Calu3 (cell line): ENCODE measurements at places on chromosomes 4 and X. TPM values are rescaled to one million over a fixed set of nuclear protein-coding genes. Genes with fewer than 3 reads are reported as not detected.

KLHL4 gene
- not detected in 2 replicates for total RNA-seq

SMIM43 gene
- not detected in 2 replicates for total RNA-seq

GABRE gene
- 60.5 and 71.9 TPM in 2 replicates for total RNA-seq

TMEM255A gene
- not detected in 2 replicates for total RNA-seq

RNF212 gene
- total RNA-seq: not detected in 2 replicates

NDNF gene
- 0.29 and 0.66 TPM in 2 replicates for total RNA-seq

SMR3B gene
- not detected in 2 replicates for total RNA-seq

MAGEA2 gene
- total RNA-seq: not detected in 2 replicates

SORBS2 gene
- total RNA-seq: 37.2 and 52.8 TPM in 2 replicates

CPLX1 gene
- total RNA-seq: 0.42 and 0.93 TPM in 2 replicates

DNA sequence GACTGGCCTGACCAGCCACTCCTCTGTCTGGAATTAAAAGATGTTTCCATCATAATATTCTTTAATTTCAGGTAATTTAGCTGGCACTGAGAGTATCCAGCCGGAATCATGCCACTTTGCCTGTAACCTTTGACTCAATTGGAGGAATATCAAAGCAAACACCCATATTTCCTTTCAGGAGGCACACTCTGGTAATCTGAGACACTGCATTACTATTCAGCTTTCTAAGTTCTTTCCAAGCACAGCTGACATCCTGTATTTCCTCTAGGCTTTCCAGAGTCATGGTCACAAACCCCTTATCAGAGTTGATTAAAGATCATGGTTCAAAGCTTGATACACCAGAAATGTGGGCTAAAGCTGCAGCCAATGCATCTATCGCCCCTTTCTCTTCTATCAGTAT lies 29.3 kb downstream of the INTS12 start:
- H3K4me3 ChIP-seq: no peak overlapping the region
- no peak overlapping the region for H3K27ac ChIP-seq
- H3K27me3 ChIP-seq: no peaks in the 10 kb centered on the region

DNA sequence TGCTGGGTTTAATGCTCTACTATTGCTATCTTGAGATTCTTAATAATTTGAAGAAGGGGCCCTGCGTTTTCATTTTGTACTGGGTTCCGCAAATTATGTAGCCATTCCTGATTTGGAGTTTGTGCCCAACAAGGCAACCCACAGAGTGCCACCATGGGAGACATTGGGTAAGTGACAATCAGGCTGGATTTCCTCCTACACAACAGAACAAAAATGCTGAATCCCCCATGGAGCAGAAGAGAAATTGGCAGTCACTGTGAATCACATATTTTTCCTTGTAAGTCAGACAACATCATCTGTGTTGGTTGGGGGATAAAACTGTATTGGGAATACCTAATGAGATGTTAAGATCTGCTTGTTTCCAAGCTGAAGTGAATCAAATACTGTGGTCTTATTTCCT lies 80.9 kb downstream of the CNGA2 start:
- no peak for DNase-seq
- no peaks in the 10 kb centered on the region for H3K27me3 ChIP-seq
- no peaks in the 10 kb centered on the region for H3K4me1 ChIP-seq
- no peak overlapping the region for H3K4me3 ChIP-seq
- H3K27ac ChIP-seq: no peak overlapping the region

- H3K4me1 ChIP-seq: no peaks in the 10 kb centered on the region
- H3K36me3 ChIP-seq: no peaks in the 10 kb centered on the region
- H3K27ac ChIP-seq: no peak overlapping the region
- H3K27me3 ChIP-seq: no peaks in the 10 kb centered on the region
Measured at GRCh38 chrX:10108288-10108687, 48.5 kb upstream of the CLCN4 start.

DNA sequence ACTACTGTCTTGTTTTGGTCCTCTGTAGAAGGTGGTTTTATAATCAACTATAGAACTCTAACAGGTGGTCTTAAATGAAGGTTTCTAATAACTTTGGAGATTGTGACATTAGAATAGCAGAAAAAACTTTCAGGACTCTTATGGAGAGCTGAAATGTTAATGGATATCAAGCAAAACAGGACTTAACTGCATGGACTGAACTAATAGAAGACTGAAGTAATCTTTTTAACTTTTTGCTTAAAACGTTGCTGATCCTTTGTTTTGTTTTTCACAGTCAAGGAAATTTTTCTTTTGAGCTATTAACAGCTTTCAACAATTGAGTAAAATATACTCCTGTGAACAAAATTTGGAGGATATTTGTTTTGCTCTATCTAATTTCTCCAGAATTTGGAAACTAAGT lies 17.2 kb downstream of the NXT2 start:
- no peak for DNase-seq
- no peaks in the 10 kb centered on the region for H3K36me3 ChIP-seq
- peaks cover 9% of the 10 kb centered on the region for H3K27me3 ChIP-seq
- no peak overlapping the region for H3K4me3 ChIP-seq
- H3K4me1 ChIP-seq: no peaks in the 10 kb centered on the region

GRCh38 chrX:446245-446644 lies 59.5 kb upstream of the PPP2R3B start:
- H3K36me3 ChIP-seq: no peaks in the 10 kb centered on the region
- no peaks in the 10 kb centered on the region for H3K4me1 ChIP-seq
- no peak overlapping the region for H3K4me3 ChIP-seq
- peaks cover 19% of the 10 kb centered on the region for H3K27me3 ChIP-seq
- no peak overlapping the region for H3K27ac ChIP-seq
- DNase-seq: no peak

DNA sequence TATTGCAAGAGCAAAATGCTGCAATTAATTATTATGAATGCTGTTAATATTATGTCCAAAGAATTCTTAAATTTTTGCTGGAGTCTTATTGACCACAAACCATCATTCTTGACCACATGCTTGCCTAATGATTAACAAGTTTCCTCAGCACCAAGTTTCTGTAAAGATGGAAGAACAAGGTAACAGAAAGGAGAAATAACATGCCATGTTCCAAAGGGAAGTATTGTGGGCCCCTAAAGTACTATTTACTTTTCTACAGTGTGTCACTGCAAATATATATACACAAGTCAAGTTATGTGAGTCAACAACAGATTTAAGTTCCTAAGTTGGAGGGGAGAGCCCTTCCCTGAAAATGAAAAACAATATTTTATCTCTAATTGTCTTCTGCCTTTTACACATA lies 20.6 kb downstream of the FAM47E start:
- peaks cover 12% of the 10 kb centered on the region for H3K4me1 ChIP-seq
- H3K27ac ChIP-seq: no peak overlapping the region
- DNase-seq: no peak
- no peak overlapping the region for H3K4me3 ChIP-seq
- no peaks in the 10 kb centered on the region for H3K27me3 ChIP-seq

GRCh38 chr4:38313175-38313574 lies 350.8 kb upstream of the KLF3 start:
- peak overlapping the region; percentile 4 for H3K4me3 ChIP-seq
- no peaks in the 10 kb centered on the region for H3K27me3 ChIP-seq
- peak overlapping the region; percentile 92 for H3K27ac ChIP-seq
- peak; percentile 49 for DNase-seq
- peaks cover 72% of the 10 kb centered on the region for H3K4me1 ChIP-seq
- peaks cover 19% of the 10 kb centered on the region for H3K36me3 ChIP-seq

- no peaks in the 10 kb centered on the region for H3K36me3 ChIP-seq
- DNase-seq: no peak
- H3K4me3 ChIP-seq: no peak overlapping the region
Measured at GRCh38 chr4:78922207-78922606, 17.0 kb downstream of the PAQR3 start.

GRCh38 chr4:143397887-143398286 lies 61.2 kb downstream of the GAB1 start:
- peaks cover 10% of the 10 kb centered on the region for H3K4me1 ChIP-seq
- no peak overlapping the region for H3K4me3 ChIP-seq
- no peak overlapping the region for H3K27ac ChIP-seq
- H3K27me3 ChIP-seq: no peaks in the 10 kb centered on the region
- no peaks in the 10 kb centered on the region for H3K36me3 ChIP-seq

DNA sequence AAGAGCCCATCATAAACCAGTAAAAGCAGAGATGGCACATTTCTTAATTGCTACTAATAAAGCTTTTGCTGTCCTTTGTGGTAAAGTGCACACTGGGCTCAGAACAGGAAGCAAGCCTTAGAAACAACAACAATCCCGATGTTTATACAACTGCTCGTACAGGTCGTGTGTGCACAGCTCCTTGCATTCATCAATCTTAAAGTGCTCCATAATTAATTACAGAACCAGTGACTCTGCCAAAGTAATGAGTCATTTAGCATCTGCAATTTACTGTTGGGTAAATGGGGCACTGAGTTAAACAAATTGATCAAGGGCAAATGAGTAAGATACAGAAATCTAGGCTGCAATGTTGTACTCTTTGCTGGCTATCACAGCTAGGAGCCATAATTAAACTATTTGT lies 61.3 kb upstream of the TXK start:
- H3K27ac ChIP-seq: no peak overlapping the region
- H3K4me1 ChIP-seq: no peaks in the 10 kb centered on the region
- H3K36me3 ChIP-seq: no peaks in the 10 kb centered on the region
- no peak overlapping the region for H3K4me3 ChIP-seq
- no peak for DNase-seq
- no peaks in the 10 kb centered on the region for H3K27me3 ChIP-seq

- H3K4me3 ChIP-seq: no peak overlapping the region
- DNase-seq: no peak
- H3K36me3 ChIP-seq: no peaks in the 10 kb centered on the region
- no peak overlapping the region for H3K27ac ChIP-seq
Measured at GRCh38 chr4:75308049-75308448, 206.2 kb downstream of the RCHY1 start.

GRCh38 chr4:137949746-137950145 lies 292.4 kb downstream of the SLC7A11 start:
- no peaks in the 10 kb centered on the region for H3K36me3 ChIP-seq
- no peaks in the 10 kb centered on the region for H3K4me1 ChIP-seq
- no peak overlapping the region for H3K4me3 ChIP-seq
- DNase-seq: no peak
- no peak overlapping the region for H3K27ac ChIP-seq
- no peaks in the 10 kb centered on the region for H3K27me3 ChIP-seq

DNA sequence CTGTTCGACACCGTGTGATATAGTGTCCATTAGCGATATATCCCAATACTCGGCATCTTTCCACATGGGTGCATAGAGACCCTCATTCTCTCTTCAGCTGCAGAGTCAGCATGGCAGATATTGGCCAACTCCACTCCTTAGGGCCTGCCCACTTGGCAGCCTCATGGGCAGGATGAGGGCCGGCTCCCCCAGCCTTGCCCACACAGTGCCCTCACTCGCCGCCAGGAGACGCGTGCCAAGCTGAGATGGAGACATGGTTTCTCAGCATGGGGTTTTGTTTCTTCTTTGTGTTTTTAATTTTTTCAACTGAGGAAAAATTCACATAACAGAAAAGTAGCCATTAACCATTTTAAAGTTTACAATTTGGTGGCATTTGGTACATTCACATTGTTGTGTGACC lies 5.3 kb upstream of the PLXNA3 start:
- no peak for DNase-seq
- H3K27ac ChIP-seq: no peak overlapping the region
- no peak overlapping the region for H3K4me3 ChIP-seq
- H3K36me3 ChIP-seq: peaks cover 47% of the 10 kb centered on the region

DNA sequence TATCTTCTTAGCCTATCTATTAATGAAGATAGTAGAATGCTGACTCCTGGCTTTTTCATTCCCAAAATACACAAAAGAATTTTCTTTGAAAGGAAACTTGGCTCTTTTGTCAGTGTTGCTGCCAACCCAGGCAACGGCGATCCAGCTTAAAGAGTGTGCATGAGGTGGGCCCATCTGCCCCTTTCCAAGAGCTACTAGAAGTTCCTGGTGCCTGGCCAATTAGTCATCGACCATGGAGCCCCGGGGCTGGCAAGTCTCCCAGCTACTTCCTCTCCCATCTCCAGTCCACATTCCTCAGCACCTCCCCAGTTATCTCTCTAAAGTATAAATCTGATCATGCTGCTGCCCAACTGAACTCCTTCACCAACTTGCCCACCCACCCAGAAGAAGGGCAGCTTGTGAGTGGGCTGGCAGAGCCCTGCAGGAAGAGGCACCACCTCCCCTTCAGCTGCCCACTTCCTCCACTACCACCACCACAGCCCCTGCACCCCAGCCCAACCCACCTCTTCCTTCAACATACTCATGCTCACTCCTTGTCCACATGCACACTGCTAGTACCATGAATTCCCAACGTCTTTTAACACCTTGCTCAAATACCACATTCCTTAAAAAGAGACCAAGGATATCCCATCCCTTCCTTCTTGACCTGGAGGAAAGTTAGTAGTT lies 158.2 kb upstream of the MAP3K15 start:
- peak; percentile 85 for DNase-seq
- H3K27me3 ChIP-seq: no peaks in the 10 kb centered on the region
- peaks cover 49% of the 10 kb centered on the region for H3K4me1 ChIP-seq
- peak overlapping the region; percentile 85 for H3K27ac ChIP-seq
- peak overlapping the region; percentile 32 for H3K4me3 ChIP-seq

DNA sequence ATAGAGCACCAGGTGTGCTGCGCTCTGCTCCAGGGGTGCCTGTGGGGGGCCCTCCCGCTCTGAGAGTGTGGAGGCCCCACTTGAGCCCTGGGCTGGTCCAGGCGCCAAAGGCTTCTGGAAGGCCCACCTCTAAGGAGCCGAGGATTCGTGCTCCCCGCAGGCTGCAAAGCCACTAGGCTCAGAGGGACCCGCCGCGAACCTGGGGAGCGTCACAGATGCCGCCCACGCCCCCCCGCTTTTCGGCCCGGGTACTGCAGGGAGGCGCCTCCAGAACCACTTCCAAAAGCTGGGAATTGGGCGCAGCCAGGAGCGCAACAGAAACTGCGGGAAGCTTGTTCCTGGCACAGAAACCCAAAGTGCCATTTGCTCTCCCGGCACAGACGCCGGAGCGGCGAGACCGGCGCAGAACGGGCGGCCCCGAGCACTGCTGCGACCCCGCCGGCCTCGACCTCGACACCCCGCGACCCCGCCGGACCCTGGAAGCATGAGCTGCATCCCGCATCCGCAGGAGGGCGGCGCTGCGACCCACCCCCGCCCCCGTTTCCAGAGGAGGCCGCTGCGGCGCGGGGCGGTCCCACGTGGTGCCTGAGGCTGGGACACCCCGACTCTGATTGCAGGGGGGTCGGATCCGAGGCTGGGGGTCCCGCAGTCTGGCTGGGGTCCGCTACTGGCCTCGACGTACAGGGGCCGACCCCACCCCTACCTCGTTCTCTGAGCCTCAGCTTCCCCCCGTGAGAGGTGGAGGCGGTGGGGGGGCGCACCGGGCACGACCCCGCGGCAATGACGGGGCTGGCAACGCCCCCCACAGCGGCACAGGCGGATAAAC lies 30.8 kb downstream of the CPLX1 start:
- peaks cover 10% of the 10 kb centered on the region for H3K4me1 ChIP-seq
- H3K27ac ChIP-seq: no peak overlapping the region
- peaks cover 5% of the 10 kb centered on the region for H3K36me3 ChIP-seq
- peaks cover 42% of the 10 kb centered on the region for H3K27me3 ChIP-seq

GRCh38 chrX:110315551-110315950 lies 2.3 kb downstream of the AMMECR1 start:
- peaks cover 25% of the 10 kb centered on the region for H3K36me3 ChIP-seq
- H3K4me3 ChIP-seq: peak overlapping the region; percentile 97
- no peak overlapping the region for H3K27ac ChIP-seq
- no peak for DNase-seq
- H3K27me3 ChIP-seq: no peaks in the 10 kb centered on the region

GRCh38 chr4:168415911-168416310 lies 64.4 kb downstream of the DDX60L start:
- no peaks in the 10 kb centered on the region for H3K27me3 ChIP-seq
- DNase-seq: no peak
- no peaks in the 10 kb centered on the region for H3K36me3 ChIP-seq
- no peak overlapping the region for H3K27ac ChIP-seq
- H3K4me1 ChIP-seq: peaks cover 8% of the 10 kb centered on the region
- no peak overlapping the region for H3K4me3 ChIP-seq

GRCh38 chrX:148865277-148866210 lies 365.1 kb downstream of the AFF2 start:
- H3K27me3 ChIP-seq: no peaks in the 10 kb centered on the region
- H3K36me3 ChIP-seq: no peaks in the 10 kb centered on the region
- no peak overlapping the region for H3K4me3 ChIP-seq
- no peak overlapping the region for H3K27ac ChIP-seq
